ENCODE measurements at places on chromosomes 3 and 15. TPM values are rescaled to one million over a fixed set of nuclear protein-coding genes. Genes with fewer than 3 reads are reported as not detected.

The GPR62 gene
- total RNA-seq, result not detected

DNA sequence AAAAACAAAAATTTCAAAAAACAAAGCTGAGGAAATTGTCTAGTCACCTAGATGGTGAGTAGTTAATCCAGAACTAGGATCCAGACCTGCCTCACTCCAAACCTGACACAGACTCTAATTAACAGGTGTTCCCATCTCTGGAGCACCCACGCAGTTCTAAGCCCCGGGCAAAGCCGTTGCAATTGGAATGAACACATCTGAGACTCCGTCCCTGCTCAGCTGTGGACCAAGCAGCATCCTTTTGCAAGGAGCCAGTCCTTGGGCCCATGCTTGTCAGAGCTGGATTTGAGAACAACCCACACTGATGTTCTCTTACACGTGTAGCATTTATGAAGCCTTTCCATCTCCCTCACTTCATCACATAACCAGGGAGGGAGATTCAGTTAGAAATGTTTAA lies 54.8 kb downstream of the LMCD1 start:
- no peaks in the 10 kb centered on the region for H3K27me3 ChIP-seq
- no peaks in the 10 kb centered on the region for H3K4me1 ChIP-seq
- H3K36me3 ChIP-seq, result no peaks in the 10 kb centered on the region
- H3K4me3 ChIP-seq, result no peak overlapping the region
- no peak for DNase-seq

The ADGRG7 gene
- not detected for total RNA-seq

The GRIP2 gene
- total RNA-seq, result 0.88 TPM

GRCh38 chr3:130761730-130762311 lies 15.2 kb upstream of the PIK3R4 start:
- no peaks in the 10 kb centered on the region for H3K36me3 ChIP-seq
- H3K4me1 ChIP-seq, result no peaks in the 10 kb centered on the region
- no peak overlapping the region for H3K4me3 ChIP-seq
- no peaks in the 10 kb centered on the region for H3K27me3 ChIP-seq
- no peak overlapping the region for H3K27ac ChIP-seq

DNA sequence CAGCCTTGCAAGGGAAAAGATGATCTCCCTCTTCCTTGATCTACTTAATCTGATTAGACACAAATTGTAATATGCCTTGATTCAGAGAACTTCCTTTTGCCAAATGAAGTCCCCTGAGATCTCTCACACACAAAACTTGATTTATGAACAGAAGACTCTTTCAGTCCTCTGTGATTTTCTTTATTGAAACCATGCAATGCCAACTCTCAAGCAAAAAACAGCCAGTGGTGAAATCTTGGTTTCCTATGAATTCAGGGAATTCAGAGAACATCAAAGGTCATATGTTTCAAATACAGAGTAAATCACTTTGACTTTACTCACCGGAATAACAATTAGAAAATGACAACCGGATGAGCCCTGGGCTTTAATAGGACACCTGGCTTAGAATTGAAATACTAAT lies 211.7 kb downstream of the ABHD5 start:
- H3K4me1 ChIP-seq, result no peaks in the 10 kb centered on the region
- no peaks in the 10 kb centered on the region for H3K36me3 ChIP-seq
- no peaks in the 10 kb centered on the region for H3K27me3 ChIP-seq
- no peak for DNase-seq
- no peak overlapping the region for H3K27ac ChIP-seq

DNA sequence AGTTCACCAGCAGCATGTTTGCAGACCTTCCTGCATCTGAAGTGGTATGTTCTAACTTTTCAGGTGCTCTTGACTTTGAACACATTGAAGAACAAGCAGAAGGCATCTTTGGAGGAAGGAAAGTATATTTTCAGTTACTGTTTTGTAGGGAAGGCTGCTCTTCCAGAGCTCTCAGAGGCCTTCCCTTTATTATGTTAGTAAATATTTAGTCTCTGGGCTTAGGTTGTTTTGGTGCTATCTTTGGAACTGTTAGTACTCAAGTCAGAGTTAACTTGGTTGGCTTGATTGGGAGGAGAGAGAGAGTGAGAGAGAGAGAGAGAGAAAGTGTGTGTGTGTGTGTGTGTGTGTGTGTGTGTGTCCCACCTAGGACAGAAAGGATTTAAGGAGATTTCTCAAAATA lies 188.2 kb downstream of the ITPR1 start:
- H3K27ac ChIP-seq, result no peak overlapping the region
- no peaks in the 10 kb centered on the region for H3K4me1 ChIP-seq
- H3K4me3 ChIP-seq, result no peak overlapping the region
- H3K27me3 ChIP-seq, result no peaks in the 10 kb centered on the region
- no peaks in the 10 kb centered on the region for H3K36me3 ChIP-seq

The SERINC4 gene
- total RNA-seq, result 0.16 TPM

The LRRN1 gene
- 0.32 TPM for total RNA-seq

The CISH gene
- total RNA-seq, result 29.6 TPM

DNA sequence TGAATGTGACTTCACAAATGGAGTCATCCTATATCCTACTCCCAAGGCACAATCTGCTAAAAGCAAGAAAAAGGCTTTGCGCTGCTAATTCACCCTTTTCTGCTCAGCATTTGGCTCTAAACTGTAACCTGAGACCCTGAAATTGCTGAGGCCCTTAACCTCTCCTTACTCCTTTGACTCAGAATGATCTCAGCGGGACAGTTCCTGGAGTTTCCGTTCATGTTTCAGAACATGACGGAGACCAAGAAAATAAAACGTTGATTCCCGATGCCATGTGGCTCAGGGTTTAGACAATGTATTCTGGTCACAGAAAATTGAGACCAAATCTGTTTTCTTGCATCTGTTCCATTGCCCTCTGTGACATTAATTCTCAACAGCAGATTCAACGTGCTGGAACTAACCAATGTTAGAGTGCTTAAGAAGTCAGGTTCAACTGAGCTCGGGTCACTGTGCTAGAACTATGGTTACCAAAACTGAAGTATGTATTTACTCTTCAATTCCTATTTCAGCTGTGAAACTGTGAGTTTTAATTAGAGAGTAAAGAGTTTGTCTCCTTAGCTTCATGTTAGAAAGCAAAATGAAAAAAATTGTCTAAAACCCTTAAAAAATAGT lies 45.4 kb upstream of the TMC3 start:
- DNase-seq, result no peak
- H3K36me3 ChIP-seq, result no peaks in the 10 kb centered on the region
- H3K27ac ChIP-seq, result no peak overlapping the region
